ENCODE measurements at places on chromosomes 1 and 21. TPM values are rescaled to one million over a fixed set of nuclear protein-coding genes. Genes with fewer than 3 reads are reported as not detected.

The GPR25 gene
- not detected for total RNA-seq

The TRNP1 gene
- 29.3 TPM for total RNA-seq

The OR6K3 gene
- total RNA-seq = not detected

The SLAMF1 gene
- total RNA-seq = not detected

DNA sequence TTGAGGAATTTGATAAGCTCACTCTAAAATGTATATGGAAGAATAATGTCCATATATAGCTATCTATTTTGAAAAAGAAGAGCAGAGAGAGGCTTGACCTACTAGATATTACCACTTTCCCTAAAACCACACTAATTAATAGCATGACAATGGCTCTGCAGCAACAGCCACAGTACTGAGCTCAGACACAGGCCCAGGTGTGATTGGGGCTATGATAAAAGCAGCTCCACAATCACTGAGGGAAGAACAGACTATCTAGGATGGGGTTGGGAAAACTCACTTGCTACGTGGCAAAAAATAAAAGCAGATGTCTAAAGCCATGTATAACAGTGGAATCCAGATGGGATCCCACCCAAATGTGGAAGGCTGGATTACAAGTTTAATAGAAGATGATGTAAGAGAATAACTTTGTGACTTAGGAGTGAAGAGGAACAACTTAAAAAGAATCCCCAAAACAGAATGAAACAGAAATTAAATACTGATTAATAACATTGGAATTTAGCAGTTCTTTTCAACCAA is 80.8 kb upstream of the RAB4A start:
- peaks cover 4% of the 10 kb centered on the region for H3K4me1 ChIP-seq
- no peak for DNase-seq
- no peak overlapping the region for H3K27ac ChIP-seq
- no peaks in the 10 kb centered on the region for H3K27me3 ChIP-seq
- H3K4me3 ChIP-seq = no peak overlapping the region

DNA sequence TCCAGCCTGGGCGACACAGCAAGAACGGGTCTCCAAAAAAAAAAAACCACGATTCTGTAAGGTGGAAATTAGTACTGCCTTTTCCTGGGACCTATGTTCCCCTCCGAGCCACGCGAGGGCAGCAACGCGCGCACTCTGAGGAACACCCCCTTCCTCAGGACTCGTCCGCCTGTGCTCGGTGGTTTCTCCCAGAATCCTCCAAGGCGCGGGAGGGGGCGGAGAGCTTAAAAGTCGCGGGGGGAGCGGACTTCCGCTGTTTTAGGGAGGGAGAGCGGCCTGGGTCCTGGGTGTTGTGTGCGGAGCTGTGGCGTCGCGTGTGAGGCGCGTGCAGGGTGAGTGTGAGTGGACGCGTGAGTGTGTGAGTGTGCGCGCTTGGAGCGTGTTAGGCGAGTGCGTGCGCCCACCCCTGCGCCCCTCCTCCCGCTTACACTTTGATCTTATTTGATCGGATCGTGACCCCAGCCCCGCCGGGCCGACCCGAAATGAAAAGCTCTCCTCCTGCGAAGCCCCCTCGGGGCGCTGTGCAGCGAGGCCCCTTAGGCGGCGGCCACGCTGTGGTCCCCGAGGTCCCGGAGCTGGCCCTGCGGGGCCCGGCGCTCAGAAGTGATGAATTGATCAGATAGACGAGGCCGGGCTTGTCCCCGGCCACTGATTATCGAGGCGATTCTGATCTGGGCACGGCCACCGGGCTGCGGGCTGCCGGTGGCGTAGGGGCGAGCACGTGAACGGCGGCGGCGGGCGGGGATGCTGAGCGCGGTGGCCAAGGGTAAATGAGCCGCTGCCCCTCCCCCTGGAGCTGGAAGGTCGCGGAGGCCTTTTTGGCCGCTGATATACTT is 9.6 kb downstream of the TMEM167B start:
- H3K27me3 ChIP-seq = no peaks in the 10 kb centered on the region
- peak overlapping the region; percentile 96 for H3K27ac ChIP-seq
- peak; percentile 89 for DNase-seq

DNA sequence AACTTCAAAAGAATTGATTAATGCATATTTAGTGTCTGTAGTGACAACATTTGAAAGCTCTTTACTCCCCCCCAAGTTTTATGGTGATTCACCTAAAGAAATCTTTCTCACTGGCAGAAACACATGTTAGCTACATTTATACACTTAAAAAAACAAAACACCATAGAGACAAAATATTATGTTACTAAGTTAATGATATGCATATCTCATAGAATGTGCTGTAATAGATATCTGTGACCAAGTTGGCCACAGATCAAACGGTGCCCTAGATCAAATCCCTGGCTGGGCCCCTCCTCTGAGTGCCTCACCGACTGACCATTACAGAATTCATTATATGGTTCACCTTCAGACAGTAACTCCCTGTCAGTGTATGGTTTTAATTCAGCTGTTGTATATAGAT is 322.1 kb upstream of the LYPLAL1 start:
- H3K27me3 ChIP-seq = peaks cover under 1% of the 10 kb centered on the region
- H3K27ac ChIP-seq = peak overlapping the region; percentile 31
- peaks cover 15% of the 10 kb centered on the region for H3K4me1 ChIP-seq
- no peak overlapping the region for H3K4me3 ChIP-seq

- peaks cover 2% of the 10 kb centered on the region for H3K4me1 ChIP-seq
- no peaks in the 10 kb centered on the region for H3K27me3 ChIP-seq
- H3K27ac ChIP-seq = no peak overlapping the region
- no peak overlapping the region for H3K4me3 ChIP-seq
- H3K36me3 ChIP-seq = no peaks in the 10 kb centered on the region
Observed at GRCh38 chr1:211710566-211711314, 35.3 kb upstream of the NEK2 start.

GRCh38 chr1:245091818-245092637 is 62.8 kb upstream of the KIF26B start:
- no peak overlapping the region for H3K27ac ChIP-seq
- H3K4me3 ChIP-seq = no peak overlapping the region
- no peaks in the 10 kb centered on the region for H3K36me3 ChIP-seq
- DNase-seq = no peak

DNA sequence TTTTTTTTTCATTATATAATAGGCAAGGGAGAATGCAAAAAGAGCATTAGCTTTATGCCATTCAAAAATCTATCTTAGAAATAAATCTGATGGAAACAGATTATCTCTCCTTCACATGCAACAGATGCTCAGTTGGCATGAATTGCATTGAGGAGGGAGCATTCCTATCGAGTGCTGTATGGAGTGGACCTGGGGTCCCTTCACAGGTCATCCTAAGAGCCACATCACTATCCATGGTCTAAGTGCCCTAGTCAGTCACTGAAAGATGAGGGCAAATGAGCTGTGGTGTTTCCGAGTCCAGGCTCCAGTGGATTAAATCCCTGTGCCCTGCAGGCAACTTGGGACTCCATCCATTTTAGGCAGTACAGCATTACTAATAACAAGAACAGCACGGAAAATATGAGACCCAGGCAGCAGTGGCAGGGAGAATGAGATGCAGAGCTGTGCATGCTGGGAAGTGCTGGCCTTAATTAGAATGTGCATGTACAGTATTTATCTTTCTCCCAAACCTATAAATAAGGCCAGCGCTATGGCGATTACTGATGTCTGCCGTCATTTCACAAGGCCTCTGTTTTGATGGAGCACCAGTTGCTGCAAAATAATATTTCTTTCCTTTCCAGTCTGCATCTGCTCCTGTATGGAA is 512.3 kb upstream of the PLXNA2 start:
- no peak overlapping the region for H3K4me3 ChIP-seq
- DNase-seq = no peak

- no peak overlapping the region for H3K27ac ChIP-seq
- no peaks in the 10 kb centered on the region for H3K36me3 ChIP-seq
- DNase-seq = no peak
- H3K4me1 ChIP-seq = no peaks in the 10 kb centered on the region
- peaks cover 37% of the 10 kb centered on the region for H3K27me3 ChIP-seq
Observed at GRCh38 chr1:229838204-229838603, 212.2 kb downstream of the URB2 start.
